ENCODE measurements at places on chromosomes 5 and 9.

DNA sequence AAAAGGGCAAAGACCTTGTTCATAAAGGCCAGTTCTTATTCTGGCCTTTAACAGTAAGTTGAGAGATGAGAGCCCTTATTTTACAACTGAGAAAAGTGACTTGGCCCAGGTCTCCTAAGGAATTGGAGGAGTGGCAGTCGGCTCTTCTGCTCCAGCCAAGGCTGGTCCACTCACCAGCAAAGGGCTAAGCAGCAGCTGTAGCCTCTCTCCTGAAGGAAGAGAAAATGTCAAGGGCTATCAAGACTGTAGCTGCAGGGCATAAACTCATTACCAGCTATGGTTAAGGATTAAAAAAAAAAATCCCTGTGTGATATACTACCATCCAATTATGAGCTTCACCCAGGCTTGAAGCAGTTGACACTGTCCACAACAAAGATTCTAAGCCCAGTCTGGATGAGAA, 138.6 kb upstream of the RAD23B start:
- DNase-seq: no peak

DNA sequence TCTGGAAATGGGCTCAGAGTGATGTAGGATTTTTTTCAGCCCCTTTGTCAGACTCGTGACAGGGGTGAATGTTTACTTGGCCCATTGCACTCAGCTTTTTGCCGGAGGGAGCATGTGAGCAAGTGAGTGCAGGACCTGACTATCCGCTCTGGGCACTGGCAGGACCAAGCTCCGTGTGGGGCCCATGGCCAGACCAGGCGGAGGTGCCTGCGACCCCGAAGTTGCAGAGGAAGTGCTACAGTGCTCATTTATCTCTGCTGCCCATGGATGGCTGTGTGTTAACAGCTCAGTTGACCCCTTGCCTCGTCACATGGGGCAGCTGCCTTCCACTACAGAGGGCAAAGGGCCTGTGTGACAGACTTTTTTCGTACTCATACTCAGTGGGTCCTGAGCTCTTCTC, 744.3 kb downstream of the IRX1 start:
- no peak for DNase-seq

- DNase-seq: no peak
Measured at GRCh38 chr5:111781200-111781599, 24.2 kb upstream of the NREP start.

DNA sequence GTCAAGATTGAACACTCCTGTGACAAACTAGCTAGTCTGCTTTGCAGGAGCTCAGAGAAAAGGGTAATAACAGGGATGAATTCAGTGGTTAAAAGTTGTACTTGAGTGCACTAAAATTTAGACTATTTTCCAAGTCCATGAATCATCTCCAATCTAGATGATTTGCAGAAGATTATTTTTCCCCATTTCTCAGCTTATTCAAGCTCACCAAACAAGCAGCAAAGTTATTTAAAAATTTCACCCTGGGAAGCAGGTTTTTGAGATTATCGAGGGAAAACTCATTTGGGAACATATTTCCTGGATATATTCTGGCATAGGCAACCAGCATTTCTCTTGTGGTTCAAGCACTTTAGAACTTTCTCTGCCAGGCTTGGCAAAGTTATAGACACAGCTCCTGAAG, 311.4 kb downstream of the TLE1 start:
- DNase-seq: no peak

DNA sequence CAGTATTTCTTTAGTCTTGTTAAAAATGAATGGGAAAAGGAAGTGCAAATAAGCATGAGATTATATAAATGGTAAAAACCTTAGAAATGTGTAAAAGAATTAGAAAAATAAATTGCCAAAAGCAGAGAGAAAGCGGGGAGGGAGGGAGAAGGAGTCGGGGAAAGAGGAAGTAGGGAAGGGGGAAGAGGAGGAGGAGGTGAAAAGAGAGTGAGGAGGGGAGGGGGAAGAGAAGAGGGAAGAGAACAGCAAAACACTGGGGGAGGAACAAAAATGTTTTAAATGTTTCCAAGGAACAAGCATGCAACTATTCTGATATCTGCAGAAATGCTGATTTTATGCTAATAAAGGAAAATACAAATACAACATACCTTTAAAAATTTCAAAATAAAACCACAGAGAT, 317.5 kb downstream of the PIK3R1 start:
- DNase-seq: no peak

DNA sequence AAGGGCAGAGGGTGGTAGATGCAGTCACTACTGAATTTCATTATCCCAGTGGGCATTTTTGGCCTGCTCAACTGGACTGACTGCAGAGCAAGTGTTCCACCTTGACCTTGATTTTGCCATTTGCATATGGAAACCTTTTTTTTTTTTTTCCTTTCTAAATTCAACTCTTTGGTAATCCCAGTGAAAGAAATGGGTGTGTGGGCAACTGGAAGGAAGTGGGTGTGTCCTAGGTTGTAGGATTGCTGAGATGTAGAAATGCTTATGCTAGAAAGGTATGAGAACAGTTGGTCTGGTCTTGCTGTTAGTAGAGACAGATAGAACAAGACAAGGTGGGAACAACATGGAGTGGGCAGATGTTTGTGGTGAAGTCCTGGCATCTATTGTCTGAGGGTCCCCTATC, 7.8 kb upstream of the IL12B start:
- no peak for DNase-seq

DNA sequence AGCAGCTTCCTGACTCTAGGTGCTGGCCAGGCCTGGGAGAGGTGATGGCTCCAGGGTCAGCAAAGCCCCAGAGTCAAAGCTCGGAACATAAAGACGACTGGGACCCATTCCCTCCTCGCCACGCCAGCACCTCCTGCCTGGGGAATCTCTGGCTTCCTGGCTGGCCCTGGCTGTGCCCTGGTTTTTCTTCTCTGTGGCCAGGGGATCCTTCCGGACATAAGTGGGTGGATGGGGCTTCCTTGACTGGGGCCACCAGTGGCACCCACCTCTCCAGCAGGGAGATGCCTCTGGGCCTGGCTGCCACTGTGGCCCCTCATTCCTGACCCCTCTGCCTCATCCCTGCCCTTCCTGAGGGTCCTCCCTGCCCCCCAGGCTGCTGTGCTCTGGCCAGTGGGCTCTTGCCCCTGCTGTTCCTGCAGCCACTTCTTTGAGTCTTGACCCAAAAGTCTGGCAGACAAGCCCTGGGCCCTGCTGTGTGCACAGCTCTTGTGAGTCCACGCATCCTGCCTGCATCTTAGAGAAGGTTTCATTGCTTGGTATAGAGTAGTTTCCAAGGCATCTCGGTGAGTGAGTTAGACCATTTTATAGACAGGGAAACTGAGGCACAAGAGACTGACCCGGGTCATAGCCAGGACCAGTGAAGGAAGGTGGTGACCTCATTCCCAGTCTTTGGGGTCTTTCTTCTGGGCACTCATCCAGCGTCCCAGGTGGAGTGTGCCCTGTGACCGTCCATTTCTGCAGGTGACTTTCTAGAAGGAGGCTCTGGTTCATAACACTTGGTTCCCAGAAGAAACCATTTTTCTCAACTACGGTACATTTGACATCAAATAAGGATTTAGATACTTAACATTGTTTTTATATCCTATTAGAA, 17.3 kb upstream of the LPCAT1 start:
- no peak for DNase-seq

Data from stimulated activated CD8-positive, alpha-beta memory T cell treated with anti-CD3 and anti-CD28 coated beads, Interleukin-2, amount 100 ng/mL, for 1 hour (primary cell).